Muscle of arm (tissue), 14 donors: ENCODE measurements at places on chromosomes 2 and 18. TPM values are rescaled to one million over a fixed set of nuclear protein-coding genes. Genes with fewer than 3 reads are reported as not detected.

GRCh38 chr2:73109431-73110167, 3.1 kb downstream of the RAB11FIP5 start:
- DNase-seq, result no peak

- DNase-seq, result no peak
Observed at GRCh38 chr2:205161156-205161839, 521.0 kb upstream of the NRP2 start.

DNA sequence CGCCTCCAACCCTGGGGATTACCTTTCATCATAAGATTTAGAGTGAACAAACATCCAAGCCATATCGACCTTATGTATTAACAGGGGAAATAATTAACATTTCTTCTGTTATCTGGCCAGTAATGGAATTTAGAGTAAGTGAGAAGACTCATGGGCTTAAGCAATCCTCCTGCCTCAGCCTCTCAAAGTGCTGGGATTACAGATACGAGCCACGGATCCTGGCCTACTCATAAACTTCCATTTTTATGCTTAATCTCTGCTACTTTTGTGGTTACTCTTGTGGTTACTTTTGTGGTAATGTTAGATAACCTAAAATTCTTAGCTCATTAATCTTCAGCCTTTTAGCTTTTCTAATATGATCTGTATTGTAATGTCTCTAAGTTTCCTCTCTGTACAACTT, 159.3 kb upstream of the SLC8A1 start:
- no peak for DNase-seq

GRCh38 chr2:233385489-233386044, 31.3 kb downstream of the DGKD start:
- DNase-seq, result no peak

GRCh38 chr2:78993518-78994148, 31.9 kb upstream of the REG3G start:
- DNase-seq, result no peak

The MYO7B gene
- 0.97 TPM for polyA plus RNA-seq

The PDE1A gene
- 12.1 TPM for polyA plus RNA-seq

The DOCK10 gene
- polyA plus RNA-seq, result 24.1 TPM
